Suppressor macrophage (primary cell): ENCODE measurements at places on chromosomes 1 and 21.
A peak's percentile ranks its signal among the peaks of the same experiment; 100 is the strongest.

- DNase-seq = no peak
Measured at GRCh38 chr1:151905070-151905442, 4.3 kb downstream of the THEM4 start.

GRCh38 chr1:145982010-145982723 lies 14.2 kb downstream of the TXNIP start:
- DNase-seq = no peak

- DNase-seq = peak; percentile 62
Measured at GRCh38 chr1:33032126-33032869, 4.4 kb downstream of the AK2 start.

DNA sequence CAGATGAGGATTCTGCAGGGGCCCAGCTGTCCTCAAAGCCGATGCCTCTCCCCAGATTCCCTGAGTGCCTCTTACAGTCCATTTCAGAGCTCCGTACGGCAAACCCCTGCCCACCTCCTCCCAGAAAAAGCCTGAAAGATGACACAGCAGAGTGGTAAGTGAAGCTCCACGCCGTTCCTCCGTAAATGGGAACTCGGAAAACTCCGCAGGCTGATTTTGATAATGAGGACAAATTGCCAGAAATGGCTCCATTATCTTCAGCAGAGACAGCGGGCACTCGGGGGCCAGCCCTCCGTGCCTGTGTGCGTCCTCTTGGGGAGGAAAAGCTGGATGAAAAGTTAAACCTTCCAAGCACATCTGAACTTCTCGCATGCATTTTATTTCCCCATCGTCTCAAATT lies 81.1 kb downstream of the NPHP4 start:
- no peak for DNase-seq

DNA sequence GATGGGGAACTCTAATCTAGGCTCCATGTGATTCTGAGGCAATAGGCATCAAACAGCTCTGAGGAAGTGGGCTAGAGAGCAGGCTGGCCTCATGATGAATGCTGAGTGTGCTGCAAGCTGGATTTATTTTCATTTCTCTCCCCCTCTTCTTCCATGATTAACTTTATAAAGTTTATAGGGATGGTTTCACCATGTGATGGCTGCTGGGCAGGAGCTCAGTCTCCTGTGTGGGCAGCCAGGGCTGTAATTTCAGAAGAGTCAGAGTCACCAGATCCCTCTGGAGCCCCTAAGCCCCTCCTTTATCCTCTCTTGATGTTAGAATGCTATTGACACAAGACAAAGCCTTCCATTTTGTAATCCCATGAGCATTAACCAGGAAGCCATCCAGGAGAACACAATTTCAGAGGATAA lies 143.6 kb downstream of the CNIH3 start:
- peak; percentile 86 for DNase-seq

GRCh38 chr1:36609241-36610027 lies 126.7 kb upstream of the CSF3R start:
- DNase-seq = peak; percentile 74

DNA sequence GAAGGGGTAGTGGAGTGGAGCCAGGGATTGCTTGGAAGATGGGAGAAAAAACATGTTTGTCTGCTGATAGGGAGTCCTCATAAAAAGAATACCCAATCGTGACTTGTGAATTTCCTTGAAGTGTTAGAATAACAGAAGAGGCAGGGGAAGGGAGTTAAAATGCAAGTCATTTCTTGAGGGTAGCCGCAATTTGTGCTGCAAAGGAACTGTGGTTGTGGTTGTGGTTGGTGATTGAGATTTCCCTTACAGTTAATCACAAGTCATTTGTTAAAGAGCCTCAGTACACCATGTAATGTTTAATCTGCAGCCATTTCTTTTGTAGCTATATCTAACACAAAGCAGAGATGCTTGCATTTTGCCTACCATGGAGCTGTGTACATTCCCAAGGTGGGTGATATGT lies 38.5 kb upstream of the EGLN1 start:
- DNase-seq = no peak

DNA sequence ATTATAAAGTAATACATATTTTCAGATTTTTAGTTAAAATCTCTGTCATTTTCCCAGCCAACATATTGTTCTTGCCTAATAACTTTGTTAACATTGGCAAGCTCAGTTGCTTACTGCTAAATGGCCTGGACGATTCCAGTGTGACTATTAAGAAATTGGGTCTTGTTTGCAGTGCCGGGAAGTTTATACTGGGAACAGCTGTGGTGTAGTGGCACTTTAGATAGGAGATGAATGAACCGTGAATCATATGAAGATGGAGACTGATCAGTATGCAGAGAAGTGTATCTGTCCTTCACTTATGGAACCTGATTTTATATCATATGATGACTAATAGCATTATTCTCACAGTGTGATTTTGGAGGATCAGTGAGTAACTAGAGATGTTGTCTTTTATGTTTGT lies 3.3 kb downstream of the CHRM3 start:
- DNase-seq = no peak

- no peak for DNase-seq
Measured at GRCh38 chr21:35091496-35091895, 42.4 kb upstream of the RUNX1 start.

- DNase-seq = no peak
Measured at GRCh38 chr1:180889325-180889724, 23.4 kb upstream of the KIAA1614 start.

GRCh38 chr1:37553598-37553926 lies 531 bp downstream of the SNIP1 start:
- peak; percentile 3 for DNase-seq

- DNase-seq = no peak
Measured at GRCh38 chr1:59293206-59293605, 3.7 kb upstream of the FGGY start.

- DNase-seq = peak; percentile 83
Measured at GRCh38 chr1:15849775-15850324, 2.3 kb downstream of the SPEN start.

- DNase-seq = no peak
Measured at GRCh38 chr21:31397515-31397926, 53.5 kb upstream of the TIAM1 start.

- DNase-seq = peak; percentile 76
Measured at GRCh38 chr1:24929398-24930259, 447 bp downstream of the RUNX3 start.

- DNase-seq = peak; percentile 75
Measured at GRCh38 chr1:152034654-152035538, 1.9 kb downstream of the S100A11 start.

GRCh38 chr1:167447521-167448136 lies 70.7 kb downstream of the CD247 start:
- DNase-seq = peak; percentile 67

DNA sequence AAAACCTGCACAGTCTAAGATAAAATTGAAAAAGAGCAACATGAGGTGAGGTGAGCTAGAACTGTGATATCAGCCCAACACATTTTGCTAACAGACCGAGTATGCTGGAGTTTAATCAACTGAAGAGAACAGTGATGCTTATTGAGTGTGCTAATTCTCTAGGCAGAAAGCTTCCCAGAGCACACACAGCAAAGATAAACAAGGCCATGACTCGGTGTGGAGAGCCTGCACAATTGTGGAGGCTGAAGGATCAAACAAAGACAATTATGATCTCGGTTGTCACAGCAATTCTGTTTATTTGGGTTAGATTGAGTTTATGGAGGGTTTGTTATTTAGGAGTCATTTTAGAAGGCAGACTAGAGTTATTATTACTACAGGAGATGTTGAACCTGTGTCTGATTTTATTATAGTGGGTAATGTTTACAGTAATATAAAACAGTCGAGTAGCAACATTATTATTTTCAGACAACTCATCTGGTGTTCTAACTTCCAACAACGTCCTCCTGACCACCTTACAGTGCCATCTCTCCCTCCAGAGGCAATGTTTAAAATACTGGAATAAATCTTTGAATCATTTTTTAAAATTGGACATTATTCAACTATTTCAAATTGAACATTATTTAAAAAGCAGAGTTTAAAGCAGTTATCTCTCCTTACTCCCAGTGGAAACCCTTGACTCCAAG lies 40.2 kb downstream of the DPT start:
- no peak for DNase-seq

DNA sequence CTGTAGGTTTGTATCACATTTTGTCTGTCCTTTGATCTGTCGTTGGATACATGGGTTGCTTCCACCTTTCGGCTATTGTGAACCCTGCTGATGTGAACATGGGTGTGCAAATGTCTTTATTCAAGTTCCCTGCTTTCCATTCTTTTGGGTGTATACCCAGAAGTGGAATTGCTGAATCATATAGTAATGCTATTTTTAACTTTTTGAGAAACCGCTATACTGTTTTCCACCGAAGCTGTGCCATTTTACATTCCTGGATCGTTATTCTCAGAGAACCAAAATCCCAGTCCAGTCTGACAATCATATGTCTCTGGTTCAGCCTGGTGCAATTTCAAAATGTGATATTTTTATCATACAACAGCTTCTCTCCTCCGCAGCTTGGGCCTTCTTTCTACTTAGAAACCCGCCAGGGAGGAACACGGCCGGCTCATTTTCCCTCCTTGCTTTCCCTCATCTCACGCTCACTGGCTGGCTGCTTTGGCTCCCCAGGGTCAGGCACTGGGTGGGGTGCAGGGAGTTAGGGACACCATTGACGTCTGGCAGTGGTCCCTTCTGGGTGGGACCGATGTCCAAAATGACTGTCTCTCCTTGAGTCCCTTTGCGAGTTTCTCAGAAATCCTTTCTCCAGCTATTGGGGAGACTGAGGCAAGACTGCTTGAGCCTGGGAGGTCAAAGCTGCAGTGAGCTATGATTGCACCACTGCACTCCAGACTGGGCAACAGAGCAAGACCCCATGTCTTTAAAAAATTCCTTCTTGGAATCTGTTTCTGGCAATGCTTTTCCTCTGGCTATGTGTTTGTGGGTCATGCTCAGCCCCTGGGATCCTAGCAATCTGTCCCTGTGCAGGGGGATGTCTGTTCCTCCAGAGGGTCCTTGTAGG lies 73.5 kb upstream of the AKT3 start:
- no peak for DNase-seq

DNA sequence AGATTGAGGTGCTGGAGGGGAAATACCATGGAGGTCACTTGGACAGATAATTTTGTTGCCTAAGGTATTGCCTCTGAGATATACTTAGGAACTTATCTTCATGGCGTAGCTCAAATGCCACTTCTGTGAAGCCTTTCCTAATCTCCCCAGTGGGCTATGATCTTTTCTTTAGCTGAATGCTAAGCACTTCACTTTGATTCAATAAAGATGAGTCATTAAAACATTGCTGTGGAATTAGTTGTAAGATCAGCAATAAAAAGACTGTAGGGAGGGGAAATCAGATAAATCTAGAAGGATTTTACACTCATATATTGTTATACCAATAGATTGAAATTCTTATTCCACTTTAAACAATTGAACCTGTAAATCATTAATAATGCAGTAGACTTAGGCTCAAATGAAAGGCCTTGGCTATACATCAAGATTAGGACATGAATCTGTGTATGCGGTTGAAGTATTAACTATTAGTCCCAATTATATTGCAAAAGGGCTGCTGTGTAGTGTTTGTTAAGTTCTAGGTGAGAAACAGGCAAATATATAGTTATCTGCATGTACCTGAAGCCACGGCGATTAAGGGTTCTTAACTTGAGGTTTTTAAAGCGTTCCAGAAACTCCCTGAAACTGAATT lies 19.2 kb upstream of the MAGOH start:
- DNase-seq = no peak

- no peak for DNase-seq
Measured at GRCh38 chr21:45439901-45440461, 35.0 kb downstream of the COL18A1 start.

- peak; percentile 95 for DNase-seq
Measured at GRCh38 chr1:108646648-108647269, 14.1 kb downstream of the HENMT1 start.

DNA sequence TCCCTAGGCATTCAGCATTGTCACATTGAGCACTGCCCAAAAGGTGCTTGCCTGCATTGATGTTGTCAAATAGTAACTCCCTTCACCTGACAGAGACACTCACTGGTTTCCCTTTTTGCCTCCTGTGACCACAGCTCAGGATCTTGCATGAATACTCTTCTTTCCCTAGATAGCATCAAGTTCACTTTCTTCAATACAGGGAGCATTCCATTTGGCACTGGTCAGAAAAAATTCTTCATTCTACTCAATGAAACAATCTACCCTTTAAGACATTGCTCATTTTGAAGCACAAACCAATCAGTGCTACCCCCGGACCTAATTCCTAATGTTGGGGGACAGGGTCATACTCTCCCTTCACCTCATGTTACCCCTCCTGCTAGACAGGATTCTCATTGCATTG lies 319.0 kb upstream of the SNX7 start:
- no peak for DNase-seq

DNA sequence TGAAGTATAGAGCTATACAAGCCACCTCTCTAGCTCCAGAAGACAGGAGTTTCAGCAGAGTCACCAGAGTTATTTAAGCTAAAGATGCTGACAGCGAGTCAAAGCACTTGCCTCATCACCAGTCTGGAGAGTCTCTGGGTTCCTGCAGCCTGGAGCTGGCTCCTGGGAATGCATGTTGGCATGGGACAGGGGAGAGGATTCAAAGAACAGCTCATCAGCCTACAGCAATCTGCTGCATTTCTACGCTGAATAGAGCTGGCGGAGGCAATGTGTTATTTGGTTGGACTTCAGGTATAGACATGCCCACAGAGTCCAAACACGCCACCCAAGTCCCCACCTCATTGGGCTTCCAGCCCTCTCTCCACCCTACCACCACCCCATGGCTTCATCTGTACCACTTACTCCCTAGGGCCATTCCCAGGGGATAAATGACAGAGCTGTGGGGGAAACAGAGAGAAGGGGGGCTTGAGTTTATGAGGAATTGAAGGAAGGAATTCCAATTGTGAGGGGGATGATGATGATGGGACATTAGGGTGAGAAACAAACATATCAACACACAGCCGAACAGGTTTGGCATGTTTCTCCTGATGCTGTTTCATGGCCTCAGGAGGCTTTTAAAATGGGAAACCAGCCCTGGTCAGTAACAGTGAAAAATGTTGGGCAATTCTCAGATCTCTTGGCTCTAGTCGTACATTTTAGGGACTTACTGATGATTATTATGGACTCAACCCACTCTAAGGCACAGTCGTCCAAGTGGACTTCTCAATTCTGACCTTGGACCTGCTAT lies 58.4 kb downstream of the PLEKHA6 start:
- no peak for DNase-seq

DNA sequence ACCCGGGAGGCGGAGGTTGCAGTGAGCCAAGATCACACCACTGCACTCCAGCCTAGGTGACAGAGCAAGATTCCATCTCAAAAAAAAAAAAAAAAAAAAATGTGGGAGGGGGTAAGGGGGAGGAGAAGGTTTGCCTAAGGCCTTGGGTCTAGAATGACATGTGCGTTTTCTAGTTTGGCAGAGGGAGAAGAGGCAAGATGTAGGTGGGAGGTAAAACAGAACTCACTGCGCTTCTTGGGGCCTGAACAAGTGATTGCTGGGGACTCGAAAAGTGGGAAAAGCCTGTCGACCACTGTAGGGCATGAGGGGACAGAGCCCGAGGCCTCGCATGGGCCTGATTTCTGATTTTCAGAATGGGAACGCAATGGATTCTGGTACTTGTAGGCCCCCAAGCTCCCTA lies 19.9 kb downstream of the RUNX3 start:
- no peak for DNase-seq

DNA sequence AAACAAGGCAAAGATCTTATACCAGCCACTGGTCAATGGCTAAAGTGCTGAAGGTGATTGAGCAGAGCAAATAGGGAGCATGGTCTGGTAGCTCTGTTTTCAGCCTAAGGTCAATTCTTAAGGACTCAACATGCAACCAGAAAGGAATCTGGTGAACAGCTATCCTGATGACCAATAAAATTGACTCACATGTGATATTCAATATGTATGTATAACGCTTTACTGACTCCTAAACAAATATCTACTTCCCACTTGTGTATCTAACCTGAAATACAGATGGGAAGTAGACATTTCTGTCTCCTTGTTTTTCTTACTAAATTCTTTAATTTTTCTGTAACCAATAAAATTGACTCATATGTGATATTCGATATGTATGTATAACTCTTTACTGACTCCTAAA lies 24.9 kb upstream of the CTH start:
- no peak for DNase-seq
